ENCODE measurements at places on chromosomes 6 and 20. TPM values are rescaled to one million over a fixed set of nuclear protein-coding genes. Genes with fewer than 3 reads are reported as not detected.

The TCF15 gene
- total RNA-seq, result 20.4 TPM

The NRSN1 gene
- total RNA-seq, result not detected

The BTBD3 gene
- 27.0 TPM for total RNA-seq

The EYA4 gene
- total RNA-seq, result 0.12 TPM

The LBP gene
- not detected for total RNA-seq

The SLC22A16 gene
- total RNA-seq, result not detected

The EPB41L2 gene
- 91.5 TPM for total RNA-seq

The NOX3 gene
- total RNA-seq, result not detected

The PI3 gene
- total RNA-seq, result not detected

The PPP1R14C gene
- 3.0 TPM for total RNA-seq

The PAX1 gene
- not detected for total RNA-seq

The MCHR2 gene
- not detected for total RNA-seq

The MYL9 gene
- total RNA-seq, result 91.8 TPM

The GNMT gene
- total RNA-seq, result not detected

The IMPG1 gene
- total RNA-seq, result not detected

Data from glomerular endothelial cell (primary cell).